ENCODE measurements at places on chromosomes 11 and 22.

DNA sequence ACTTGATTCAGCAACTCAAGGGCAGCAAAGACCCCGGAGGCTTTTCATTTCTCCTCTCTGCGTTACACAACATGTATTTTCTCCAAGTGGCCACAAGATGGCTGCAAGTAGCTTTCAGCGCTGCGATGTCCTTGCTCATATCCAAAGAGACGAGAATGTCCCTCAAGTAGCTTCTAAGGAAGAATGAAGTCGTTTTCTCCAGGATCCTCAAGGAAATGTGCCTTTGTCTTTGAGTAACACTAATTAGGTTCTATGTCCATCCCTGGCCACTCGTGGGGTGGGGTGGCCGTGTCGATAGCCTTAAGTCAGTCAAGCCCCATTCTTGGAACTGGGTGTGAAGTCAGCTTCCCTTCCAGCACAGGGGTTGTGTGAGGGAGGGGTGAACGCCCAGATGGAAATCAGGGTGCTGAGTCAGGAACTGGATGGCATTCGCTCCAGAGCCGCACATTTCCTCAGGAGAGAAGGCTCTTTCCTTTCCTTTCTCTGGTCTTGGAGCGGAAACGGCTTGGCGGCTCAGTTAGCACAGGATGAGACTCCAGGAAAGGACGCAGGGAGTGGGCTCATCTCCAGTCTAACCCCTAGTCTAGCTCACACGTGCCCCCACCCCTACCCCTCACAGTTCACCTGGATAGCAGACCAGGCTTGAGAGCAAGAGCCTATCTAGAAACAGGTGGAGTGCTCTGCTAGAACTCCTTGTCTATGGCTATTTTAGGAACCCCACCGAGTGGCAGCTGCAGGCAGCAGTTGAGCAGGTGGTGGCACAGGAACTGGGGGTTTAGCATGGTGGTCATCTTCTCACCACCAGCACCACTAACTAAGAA, 44.3 kb downstream of the NNMT start:
- DNase-seq, result peak; percentile 41

DNA sequence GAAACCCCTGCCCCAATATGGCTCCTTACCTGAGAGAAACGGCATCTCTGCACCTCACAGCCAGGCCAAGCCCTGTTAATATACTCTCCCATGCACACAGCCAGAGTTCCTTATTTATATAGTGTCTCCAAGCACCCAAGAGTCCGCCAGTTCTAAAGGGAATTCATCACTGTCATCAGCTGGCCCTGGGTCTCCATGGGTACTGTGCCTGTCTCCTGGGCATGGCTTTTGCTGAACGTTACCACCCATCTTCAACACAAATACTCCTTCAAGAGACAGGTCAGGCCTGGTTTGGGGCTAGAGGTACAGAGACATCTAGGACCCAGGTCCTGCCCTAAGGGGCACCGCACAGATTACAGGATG, 1.6 kb upstream of the ATG16L2 start:
- no peak for DNase-seq

DNA sequence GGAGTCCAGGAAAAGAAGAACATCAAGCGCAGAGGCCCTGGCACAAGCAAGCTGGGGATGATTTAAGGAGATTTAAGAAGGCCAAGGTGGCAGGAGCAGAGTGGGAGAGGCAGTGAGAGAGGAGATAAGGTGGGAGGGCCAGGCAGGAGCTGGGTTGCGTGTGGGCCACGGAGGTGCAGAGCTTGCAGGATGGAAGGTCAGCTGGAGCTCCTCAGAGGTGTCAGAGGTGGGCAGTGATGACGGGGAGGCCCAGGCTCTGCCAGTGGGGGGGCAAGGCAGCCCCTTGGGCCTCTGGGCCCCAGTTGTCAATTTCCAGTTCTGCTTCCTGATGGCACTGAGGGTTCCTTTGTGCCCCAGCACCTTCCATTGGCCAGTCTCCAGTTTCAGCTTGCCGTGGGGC, 6.5 kb downstream of the FRMD8 start:
- no peak for DNase-seq

- DNase-seq, result no peak
Measured at GRCh38 chr11:65129649-65130441, 4.5 kb downstream of the SYVN1 start.

GRCh38 chr11:115183136-115183535, 321.1 kb downstream of the CADM1 start:
- DNase-seq, result no peak

Data from activated CD4-positive, alpha-beta T cell treated with anti-CD3 and anti-CD28 coated beads for 48 hours (primary cell).